A549 (cell line): ENCODE measurements at places on chromosomes 4 and X. TPM values are rescaled to one million over a fixed set of nuclear protein-coding genes. Genes with fewer than 3 reads are reported as not detected.

ETDA gene
- not detected in 3 replicates for polyA plus RNA-seq

SH3TC1 gene
- polyA plus RNA-seq, result 5.4 to 8.1 TPM (median 7.4 TPM) in 3 replicates

GRIA3 gene
- polyA plus RNA-seq, result not detected in 3 replicates

- no peak for DNase-seq
Measured at GRCh38 chrX:152025656-152026440, 51.4 kb upstream of the GABRE start.

FAM53A gene
- polyA plus RNA-seq, result 0.56 to 1.1 TPM (median 0.87 TPM) in 3 replicates
